SJSA1 (cell line): ENCODE measurements at places on chromosomes 13 and 19. TPM values are rescaled to one million over a fixed set of nuclear protein-coding genes. Genes with fewer than 3 reads are reported as not detected.

DNA sequence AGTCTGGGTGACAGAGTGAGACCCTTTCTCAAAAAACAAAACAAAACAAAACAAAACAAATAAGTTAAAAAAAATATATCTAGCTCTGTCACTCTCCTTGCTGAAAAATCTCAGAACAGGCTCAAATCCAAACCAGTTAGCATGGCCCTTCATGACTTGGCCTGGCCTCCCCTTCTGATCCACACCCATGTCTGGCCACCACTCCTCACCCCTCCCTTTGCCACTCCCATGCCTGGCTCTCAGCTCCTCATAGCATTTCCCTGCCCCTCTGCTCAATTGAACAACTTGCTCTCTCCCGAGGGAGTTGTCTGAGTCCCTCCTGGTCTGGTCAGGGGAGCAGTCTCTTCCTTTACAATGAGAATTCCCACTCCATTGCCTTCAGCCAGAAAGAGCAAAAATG, 4.0 kb upstream of the GSX1 start:
- no peak for DNase-seq

DNA sequence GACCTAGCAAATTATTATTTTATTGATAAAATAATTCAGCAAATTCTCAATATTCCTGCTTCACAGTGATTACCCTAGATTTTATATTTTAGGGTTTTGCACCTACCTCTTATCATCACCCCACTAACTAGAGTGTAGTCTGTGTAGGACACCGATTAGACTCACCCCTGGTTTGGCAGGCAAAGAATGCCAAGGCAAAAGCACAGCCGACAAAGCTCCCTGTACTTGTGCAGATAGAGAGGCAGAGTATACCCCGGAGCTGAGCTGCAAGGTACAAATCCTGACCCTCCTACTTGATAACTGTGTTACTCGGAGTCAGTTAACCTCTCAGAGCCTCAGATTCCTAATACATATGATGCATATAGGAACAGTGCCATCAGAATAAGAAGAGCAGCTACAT, 225.7 kb downstream of the ENOX1 start:
- no peak for DNase-seq

- DNase-seq: no peak
These were observed 4.5 kb upstream of the ELAVL3 start for GRCh38 chr19:11485245-11485837.

DNA sequence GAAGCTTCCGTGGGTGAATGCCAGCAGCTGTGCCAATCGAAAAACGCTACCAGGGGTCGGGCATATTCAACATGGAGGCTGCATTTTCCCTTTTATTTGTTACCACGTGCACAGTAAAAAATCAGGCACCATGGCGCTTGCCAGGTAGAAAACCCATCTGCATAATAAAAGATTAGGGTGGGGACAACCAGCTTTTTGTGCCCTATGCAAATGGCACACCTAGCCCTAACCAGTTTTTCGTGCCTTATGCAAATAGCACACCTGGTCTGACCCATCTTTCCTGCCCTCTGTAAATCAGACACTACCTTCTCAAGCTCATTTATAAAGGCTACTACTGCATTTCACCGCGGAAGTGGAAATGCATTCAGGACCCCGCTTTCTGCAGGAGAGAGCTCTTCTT, 62.1 kb upstream of the FREM2 start:
- DNase-seq: no peak

Gene ZNF723
- not detected in 2 replicates for total RNA-seq

Gene F10
- 3.9 and 4.8 TPM in 2 replicates for total RNA-seq

Gene PPP1R15A
- total RNA-seq: 79.5 and 86.0 TPM in 2 replicates

Gene KLK3
- total RNA-seq: not detected in 2 replicates
